ENCODE measurements at places on chromosomes 7 and 10.

DNA sequence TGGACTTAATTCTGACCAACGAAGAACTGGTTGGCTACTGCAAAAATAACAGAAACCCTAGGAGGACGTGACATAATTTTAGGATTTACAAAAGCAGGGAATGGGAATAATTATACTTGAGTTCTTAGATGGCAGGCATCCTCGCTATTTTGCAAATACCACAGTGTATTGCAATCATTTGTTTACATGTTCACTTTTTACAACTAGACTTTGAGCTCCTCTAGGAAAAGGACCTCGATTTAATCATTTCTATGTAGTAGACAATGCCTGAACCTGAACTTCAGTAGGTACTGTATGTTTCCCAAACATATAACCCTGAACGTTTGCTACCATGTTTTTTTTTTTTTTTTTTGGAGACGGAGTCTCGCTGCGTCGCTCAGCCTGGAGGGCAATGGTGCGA lies 137.7 kb downstream of the CNOT4 start:
- no peak for DNase-seq

- DNase-seq: peak; percentile 77
Observed at GRCh38 chr7:36670585-36671431, 53.5 kb downstream of the AOAH start.

GRCh38 chr7:52917982-52918578 lies 117.4 kb upstream of the POM121L12 start:
- DNase-seq: no peak

DNA sequence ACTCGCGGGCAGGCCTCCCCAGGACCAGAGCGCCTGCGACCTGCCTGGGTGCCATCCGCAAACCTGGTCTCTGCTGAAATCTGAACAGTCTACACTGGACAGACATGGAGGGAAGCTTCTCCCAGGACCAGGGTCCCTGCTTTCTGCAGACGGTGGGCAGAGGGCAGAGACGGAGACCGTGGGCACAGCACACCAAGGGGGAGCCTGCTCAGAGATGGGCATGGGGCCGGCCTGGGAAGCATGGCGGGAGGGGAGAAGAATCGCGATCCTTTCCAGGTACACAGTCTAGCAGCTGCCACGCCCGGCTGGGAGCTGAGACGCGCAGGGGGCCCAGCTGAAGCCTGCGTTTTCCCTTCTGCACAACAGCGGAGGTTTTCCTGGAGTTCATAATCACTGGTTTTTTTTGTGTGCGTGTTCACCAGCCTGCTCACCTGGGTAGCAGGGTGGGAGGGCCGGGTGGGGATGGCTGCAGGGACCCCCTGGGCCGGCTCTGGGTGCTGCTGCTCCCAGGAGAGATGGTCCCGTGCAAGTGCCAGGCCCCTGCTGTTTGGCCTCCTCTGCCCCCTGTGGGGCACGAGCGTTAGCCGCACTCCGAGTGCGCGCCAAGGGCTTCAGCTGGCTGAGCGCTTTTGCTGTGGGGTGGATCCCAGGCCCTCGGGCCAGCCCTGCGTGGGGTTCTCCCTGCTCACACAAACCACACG lies 448.8 kb downstream of the DNAJB6 start:
- DNase-seq: no peak

- DNase-seq: no peak
Observed at GRCh38 chr7:155713384-155713783, 68.9 kb downstream of the RBM33 start.

DNA sequence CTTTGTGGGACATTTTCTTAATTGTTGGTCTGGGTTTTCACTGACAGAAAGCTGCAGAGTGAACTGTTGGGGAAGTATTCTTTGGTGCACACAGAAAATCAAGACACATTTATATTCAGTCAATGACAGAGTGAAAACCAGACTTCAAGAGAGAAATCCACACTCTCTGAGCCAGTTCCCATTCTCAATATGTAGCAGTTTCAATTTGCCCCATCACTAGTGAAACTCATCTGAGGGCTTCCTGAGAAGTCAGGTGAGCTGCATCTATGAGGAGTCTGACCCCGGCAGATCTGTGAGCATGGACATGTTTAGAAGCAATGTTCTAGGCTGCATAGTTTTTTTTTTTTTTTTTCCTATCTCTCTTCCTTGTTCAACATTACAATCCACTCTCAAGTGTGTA lies 163.7 kb upstream of the AHR start:
- no peak for DNase-seq

DNA sequence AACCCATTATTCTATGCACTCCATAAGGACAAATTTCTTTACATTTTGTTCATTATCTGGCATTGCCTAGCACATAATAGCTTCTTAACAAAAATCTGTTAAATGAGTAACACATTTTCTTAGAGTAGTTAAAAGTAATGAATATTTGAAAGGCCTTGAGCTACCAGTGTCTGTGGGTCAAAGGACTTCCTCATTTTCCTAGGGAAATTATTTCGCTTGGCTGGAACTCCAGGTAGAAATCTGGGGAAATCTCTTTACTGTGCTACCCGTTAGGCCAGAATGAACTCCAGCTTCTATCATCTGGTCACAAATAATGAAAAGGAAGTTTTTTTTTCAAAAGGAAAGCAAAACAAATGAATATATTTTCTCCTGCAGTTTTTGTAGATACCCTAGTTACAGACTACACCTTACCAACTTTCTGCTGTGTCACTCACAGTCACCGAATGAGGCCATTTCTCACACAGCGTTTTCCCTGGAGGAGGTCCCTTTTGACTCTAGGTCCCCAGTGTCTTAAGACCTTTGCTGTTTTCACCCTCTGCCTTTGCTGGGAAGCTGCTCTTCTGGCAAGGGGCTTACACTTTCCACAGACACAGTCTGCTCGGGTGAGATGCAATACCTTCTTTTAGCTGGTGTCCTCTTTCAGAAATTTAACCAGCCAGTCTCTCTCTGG lies 1.6 kb downstream of the SAMD9L start:
- DNase-seq: no peak

DNA sequence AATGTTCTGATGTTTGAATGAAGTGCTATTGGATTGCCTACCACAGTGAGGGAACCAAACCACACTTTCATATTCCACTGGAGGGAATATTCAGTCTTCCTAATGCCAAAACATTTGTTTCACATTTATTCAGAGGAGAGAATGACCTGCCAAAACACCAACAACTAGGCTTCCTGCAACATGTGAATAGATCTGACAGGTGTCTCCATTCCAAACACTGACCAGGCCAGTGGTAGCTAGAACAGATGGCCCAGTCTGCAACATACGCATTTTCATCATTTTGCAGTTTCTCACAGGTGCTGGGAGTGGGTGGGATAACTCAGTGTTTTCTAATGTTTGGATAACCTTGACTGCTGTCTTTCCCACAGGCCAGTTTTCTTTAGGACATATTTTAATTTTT lies 110.0 kb downstream of the RELN start:
- no peak for DNase-seq

GRCh38 chr10:129601737-129602136 lies 134.7 kb downstream of the MGMT start:
- no peak for DNase-seq

DNA sequence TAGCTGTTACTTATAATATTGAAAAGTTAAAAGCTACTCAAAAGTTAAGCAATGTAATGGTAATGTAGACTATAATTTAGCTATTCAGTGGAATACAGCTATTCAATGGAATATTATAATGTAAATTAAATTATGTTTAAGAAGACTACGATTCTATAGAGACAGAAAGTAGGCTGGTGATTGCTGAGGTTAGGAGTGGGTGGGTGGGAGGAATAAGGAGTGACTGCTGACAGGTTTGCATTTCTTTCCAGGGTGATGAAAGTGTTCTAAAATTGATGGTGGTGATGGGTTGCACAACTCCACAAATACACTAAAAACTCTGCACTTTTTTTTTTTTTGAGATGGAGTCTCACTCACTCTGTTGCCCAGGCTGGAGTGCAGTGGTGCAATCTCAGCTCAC lies 21.4 kb downstream of the DENND2A start:
- DNase-seq: no peak

GRCh38 chr7:121271916-121272315 lies 56.9 kb upstream of the WNT16 start:
- DNase-seq: no peak

GRCh38 chr10:17067376-17068264 lies 62.0 kb downstream of the CUBN start:
- DNase-seq: peak; percentile 10

GRCh38 chr10:71700731-71701368 lies 18.7 kb downstream of the C10orf105 start:
- no peak for DNase-seq

DNA sequence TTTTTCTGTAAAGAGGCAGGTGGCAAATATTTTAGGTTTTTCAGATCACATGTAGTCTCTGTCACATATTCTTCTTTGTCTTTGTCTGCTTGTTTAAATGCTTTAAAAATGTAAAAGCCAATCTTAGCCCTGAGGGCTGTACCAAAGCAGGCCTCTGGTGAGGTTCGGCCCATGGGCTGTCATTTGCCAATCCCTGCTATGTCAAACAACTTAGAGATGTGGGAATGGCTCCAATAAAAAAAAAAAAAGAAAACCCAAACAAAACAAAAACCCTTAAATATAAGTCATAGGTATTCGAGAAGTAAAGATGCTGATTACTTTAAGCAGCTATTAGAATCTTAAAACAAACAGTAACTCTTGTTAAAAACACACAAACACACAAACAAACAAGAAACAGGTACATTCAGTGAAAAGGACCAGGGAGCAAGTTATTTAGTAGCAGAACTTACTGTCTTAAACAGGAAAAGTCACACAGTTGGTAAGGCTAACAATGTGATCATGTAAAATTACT lies 61.4 kb upstream of the NAMPT start:
- DNase-seq: no peak

GRCh38 chr7:2527505-2528467 lies 8.2 kb downstream of the LFNG start:
- peak; percentile 59 for DNase-seq

DNA sequence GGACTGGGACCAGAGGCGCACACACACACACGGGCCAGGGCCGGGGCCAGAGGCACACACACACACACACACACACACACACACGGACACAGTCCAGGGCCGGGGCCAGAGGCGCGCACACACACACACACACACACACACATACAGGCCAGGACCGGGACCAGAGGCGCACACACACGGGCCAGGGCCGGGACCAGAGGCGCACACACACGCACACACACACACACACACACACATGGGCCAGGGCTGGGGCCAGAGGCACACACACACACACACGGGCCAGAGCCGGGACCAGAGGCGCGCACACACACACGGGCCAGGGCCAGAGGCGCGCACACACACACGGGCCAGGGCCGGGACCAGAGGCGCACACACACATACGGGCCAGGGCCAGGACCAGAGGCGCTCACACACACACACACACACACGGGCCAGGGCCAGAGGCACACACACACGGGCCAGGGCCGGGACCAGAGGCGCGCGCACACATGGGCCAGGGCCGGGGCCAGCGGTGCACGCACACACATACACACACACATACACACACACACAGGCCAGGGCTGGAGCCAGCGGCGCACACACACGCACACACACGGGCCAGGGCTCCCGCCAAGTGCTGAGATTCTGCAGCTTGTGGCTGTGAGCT lies 268.8 kb downstream of the ELFN1 start:
- peak; percentile 42 for DNase-seq

DNA sequence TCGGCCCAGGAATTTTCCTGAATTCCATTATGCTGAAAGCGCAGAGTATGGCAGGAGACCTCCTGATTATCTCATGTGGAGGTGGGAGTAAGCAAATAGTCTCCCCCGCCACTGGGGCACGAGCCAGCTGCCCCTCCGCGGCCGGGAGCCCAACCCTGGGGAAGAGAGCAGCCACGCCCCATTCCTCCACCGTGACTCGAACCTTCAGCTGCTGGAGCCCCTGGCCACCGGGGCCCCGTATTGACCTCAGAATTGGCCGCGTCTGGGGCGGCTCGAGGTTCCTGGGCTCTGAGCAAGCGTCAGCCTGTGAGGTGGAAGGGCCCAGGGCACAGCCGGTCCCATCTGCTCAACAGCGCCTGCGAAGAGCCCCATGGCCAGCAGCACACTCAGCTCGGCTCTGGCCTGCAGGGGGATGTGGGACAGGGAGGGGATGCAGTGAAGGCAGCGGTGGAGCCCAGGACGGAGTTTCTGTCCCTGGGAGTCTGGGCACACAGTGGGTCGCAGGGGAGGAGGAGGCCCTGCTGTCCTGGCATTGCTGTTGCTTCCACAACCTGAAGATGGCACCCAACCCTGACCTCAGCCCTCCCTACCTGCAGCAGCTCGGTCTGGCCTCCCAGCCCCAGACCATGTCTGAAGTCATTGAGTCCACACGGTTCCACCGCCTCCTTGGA lies 97.8 kb downstream of the CHST15 start:
- DNase-seq: peak; percentile 10

GRCh38 chr7:82129091-82129490 lies 314.5 kb downstream of the CACNA2D1 start:
- DNase-seq: no peak

DNA sequence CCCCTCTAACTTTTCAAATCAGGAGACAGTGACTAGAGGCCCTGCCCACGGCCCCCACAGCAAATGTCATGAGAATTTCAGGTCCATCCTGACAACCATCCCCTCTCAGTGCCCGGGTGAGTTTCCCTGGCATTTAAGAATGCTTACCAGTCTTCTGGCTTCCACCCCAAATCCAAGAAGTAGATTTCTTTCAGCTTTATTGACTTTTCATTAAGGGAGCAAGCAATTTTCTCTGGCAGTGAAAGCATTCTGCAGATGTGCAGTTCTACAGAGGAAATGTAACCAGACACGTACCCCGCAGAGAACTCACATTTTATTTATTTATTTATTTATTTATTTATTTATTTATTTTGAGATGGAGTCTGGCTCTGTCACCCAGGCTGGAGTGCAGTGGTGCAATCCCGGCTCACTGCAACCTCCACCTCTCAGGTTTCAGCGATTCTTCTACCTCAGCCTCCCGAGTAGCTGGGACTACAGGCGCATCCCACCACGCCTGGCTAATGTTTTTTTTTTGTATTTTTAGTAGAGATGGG lies 120.9 kb upstream of the KCTD7 start:
- DNase-seq: no peak

DNA sequence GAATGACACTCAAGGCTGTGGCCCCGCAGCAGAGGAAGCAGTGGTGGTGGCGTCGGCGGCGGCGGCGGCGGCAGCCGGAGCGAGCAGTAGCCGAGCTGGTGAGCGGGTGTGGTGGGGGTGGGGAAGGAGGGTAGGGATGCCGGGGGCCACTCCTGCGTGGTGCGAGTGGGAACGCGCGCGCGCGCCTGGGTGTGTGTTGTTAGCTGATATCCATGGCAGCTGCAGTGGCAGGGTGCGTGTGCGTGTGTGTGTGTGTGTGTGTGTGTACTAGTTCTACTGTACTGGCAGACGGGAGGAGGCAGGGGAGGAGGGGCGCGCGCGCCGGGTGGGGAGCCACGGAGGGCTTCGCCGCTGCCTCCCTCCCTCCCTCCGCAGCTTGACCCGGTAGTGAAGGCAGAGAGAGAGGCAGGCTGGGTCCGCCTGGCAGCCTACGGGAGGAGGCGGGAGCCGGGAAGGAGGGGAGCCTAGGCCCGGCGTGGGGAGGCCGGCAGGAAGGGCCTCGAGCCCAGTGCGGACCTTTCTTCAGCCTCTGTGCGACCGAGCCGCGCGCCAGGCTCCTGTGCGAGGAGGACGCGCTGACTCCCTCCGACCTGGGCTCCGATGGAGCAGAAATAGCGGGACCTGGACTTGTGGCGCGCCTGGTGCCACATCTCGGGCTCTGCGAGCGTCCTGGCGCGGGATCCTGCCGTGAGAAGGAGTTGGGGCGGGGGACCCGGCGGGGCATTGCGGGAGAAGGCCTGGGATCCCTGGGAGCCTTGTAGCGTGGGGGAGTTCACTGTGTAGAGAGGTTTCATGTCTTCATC lies at the start of gene MAGI2:
TSS of gene MAGI2 (minus strand) at position 110 of the 803 bp plus-strand sequence. CDS start 347 bp downstream, outside the sequence.
- DNase-seq: no peak

Data from CD4-positive, alpha-beta T cell treated with Interleukin-12 subunit alpha and Interleukin-12 subunit beta, for 1 hour (primary cell).